Right ventricle myocardium inferior (tissue), 1 donor: ENCODE measurements at places on chromosomes 2 and 18. TPM values are rescaled to one million over a fixed set of nuclear protein-coding genes. Genes with fewer than 3 reads are reported as not detected.

ANTXR1 gene
- 31.9 TPM for total RNA-seq

CD226 gene
- total RNA-seq, result 0.95 TPM

FHL2 gene
- 1,619 TPM for total RNA-seq

RASGRP3 gene
- 55.7 TPM for total RNA-seq

TEKT4 gene
- 0.16 TPM for total RNA-seq

SIX2 gene
- 0.65 TPM for total RNA-seq

DNA sequence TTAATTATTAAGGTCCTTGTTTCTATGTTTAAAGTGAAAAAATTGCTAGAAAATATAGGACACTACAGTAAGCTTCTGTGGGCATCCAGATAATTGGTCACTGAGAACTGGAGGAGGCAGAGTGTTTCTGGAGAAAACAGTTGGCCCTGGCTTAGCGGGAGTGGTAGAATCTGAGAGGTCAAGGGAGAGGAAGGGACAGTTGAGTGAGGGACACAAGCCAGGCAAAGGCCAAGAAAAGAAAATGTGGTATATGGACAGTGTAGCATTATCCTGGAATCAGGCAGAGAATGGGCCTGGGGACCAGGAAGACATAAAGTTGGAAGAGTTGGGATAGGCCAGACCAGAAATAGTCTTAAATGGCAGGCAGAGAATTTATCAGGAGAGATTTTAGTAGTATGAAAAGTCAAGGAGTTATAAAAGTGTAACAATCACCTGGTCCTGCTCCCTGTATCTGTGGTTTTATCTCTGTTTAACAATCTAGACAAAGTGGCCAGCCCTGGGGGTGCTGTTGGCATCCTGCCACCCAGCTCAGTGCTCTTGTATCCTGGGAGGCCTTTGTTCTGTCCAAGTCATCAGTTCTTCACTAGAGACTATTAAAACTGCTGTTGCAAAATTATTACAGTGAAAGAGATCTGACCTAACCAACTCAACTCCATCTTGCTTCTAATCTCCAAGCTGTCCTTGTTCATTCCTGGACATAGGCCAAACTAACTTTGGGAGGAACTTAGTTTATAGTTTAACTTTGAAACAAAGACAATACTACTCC, 15.4 kb upstream of the MSGN1 start:
- DNase-seq, result no peak

DNA sequence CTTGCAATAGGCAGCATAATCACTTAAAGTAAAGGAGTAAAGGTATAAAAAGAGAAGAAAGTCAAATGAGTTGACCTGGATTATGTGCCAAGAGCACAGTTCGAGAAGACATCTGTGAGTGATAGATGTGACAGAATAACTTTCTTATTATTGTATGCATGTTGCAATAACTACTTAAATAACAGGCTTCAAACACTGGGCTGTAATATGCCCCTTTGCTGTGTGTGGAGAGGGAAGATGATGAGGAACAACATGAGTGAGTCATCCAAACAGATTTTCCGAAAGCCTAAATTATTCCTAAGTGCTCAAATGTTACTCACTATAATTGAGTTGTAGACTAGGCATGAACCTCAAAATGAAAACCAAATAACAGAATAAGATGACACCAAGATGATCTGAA, 328.1 kb downstream of the EXOC6B start:
- no peak for DNase-seq

DNA sequence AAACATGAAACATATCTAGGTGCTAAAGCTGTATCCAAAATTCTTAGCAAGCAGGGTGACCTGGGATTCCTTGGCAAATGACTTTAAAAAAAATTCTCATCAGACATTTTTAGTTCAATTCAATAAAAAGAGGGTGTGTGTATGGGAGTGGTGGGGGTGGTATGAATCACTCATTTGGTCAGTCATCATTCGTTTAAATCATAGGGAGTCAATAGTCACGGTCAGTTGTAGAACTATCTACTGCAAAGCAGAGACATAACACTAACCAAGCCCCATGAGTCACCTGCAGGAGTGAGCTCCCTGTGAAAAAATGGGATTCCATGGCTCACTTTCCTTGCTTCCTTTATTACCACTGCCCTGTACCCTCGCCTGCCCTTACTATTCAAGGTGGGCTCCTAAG, 380.6 kb upstream of the TCF4 start:
- no peak for DNase-seq

DNA sequence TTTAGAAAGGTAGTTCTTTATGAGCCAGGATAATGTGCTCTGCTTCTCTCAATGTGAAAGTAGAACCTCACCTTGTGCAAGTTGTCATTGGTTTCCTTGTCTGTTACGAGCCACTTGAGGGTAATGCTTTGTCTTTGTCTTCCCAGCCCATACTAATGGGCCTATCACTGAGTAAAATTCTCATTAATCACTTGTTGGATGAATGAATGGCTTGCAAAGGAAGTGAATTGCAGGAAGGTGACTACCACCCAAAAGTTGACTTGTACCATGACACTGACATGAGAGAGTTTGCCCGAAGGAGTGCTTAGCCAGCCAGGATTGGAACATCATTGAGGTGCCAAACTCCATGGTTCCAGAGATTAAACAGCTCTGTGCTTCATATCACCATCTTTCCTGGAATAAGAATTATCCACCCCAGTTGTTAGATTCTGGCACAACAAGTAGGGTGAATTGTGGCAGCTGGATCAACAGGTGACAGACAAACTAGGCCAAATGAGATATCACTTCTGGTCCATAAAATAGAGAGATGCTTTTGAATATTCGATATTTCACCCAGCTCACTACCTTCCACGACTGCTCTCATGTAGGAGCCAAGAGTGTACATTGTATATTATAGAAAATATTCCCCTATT, 20.5 kb upstream of the CD28 start:
- DNase-seq, result no peak

DNA sequence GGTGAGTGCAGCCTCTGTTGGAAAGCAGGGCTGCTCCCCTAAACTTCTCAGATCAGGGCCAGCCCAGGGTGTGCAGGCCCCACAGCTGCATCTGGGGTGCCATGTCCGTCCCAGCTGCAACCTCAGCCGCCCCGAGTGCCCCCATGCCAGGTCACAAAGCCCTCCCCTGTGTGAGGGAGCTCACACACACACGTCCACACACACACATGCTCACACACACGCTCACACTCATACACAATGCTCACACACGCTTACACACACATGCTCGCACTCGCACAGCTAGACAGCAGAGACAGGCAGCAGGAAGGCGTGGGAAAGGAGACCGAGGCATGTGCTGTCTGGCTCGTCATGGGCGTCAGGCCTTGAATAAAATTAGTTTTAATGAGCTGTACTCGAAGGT, 55.4 kb downstream of the ADI1 start:
- peak; percentile 42 for DNase-seq

- no peak for DNase-seq
These were observed 97.0 kb upstream of the SLC35G4 start for GRCh38 chr18:11512096-11513025.

- DNase-seq, result no peak
These were observed 61.4 kb upstream of the SLC14A2 start for GRCh38 chr18:45553723-45554388.

DNA sequence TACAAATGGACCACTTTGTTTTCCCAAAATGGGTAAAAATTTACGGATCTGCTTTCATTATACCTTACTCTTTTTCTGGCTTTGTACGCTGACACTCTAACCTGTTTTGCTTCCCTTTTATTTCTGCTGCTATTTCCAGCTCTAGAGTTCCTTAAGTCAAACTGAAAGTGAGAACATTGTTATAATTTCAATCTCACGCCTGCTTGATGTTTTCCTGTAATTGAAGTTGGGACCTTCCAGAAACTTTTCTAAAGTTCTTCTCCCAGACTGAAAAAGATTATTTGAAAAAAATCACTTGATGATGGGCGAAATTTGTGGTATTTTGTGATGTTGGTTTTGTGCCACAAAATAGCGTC, 1.8 kb downstream of the GLS start:
- no peak for DNase-seq

DNA sequence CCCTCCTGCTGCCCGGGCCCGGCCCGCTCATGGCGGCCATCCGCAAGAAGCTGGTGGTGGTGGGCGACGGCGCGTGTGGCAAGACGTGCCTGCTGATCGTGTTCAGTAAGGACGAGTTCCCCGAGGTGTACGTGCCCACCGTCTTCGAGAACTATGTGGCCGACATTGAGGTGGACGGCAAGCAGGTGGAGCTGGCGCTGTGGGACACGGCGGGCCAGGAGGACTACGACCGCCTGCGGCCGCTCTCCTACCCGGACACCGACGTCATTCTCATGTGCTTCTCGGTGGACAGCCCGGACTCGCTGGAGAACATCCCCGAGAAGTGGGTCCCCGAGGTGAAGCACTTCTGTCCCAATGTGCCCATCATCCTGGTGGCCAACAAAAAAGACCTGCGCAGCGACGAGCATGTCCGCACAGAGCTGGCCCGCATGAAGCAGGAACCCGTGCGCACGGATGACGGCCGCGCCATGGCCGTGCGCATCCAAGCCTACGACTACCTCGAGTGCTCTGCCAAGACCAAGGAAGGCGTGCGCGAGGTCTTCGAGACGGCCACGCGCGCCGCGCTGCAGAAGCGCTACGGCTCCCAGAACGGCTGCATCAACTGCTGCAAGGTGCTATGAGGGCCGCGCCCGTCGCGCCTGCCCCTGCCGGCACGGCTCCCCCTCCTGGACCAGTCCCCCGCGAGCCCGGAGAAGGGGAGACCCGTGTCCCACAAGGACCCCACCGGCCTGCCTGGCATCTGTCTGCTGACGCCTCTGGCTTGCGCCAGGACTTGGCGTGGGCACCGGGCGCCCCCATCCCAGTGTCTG, 767 bp downstream of the RHOB start:
- peak; percentile 81 for DNase-seq

DNA sequence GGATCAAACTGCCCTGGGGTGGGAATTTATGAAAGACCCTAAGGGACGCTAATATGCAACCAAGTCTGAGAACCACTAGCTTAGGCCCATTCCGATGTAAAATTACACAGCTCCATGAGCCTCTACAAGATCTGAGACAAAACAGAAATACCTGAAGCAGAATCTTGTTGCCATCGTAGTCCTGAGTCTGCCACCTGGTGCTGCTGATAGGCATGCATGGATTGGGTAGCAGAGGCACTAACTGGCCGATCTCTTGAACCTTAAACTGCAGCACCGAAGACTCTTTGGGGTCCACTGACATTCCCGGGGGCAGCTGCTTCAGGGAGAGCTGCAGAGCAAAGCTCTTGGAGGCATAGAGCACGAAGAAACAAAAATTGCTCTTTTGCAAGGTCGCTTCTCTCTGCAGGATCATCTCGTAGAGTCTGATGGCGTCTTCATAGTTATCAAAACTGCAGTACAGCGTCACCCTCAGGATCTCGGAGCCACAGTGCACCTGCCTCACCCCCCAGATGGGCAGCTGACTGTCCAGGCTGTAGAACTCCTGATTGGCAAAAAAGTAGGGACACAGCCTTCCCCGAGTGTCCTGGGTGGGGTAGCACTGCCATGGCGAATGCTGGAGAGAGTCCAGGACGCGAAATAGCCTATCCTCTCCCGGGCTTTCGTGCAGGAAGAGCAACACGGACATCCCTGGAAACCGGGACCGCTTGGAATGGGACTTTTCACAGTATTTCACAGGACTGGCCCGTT, 848 bp downstream of the FAM124B start:
- no peak for DNase-seq

- DNase-seq, result no peak
These were observed 851.4 kb upstream of the SOX11 start for GRCh38 chr2:4840791-4841190.

DNA sequence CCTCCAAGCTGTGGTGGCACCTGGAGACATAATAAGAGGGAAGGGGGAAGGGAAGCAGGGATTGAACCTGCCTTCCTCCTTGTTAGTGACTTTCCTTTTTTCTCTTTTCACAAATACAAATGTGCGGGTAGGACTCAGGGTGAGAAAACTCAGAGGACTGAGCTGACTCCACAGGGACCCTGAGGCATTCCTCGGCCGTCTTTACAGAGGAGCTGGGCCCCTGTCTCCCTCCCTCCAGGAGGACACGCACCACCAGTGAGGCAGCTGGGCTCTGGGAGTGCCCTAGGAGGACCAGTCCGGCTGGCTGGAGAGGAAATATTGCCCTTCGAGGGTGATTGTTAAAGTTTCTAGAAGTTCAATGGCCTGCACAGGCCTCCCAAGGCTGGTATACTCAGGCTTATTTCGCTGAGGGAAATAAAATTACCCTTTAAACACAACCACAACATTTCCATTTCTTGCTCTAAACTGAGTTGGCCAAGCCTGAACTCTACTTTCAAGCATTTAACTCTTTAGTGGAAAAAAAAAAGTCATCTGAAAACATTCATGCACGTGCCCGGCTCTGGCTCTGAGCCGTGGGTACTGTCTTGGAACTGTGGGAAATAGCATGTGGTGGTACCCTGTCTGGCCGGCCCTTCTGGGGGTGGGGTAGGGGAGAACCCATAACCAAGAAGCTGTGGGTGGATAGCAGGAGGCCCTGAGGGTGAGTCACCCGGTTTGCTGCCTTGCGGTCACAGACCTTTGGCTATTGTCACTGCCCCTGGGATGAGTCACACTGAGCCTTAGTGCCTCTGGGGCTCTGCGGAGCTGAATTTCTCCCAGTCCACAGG, 116.0 kb downstream of the COPS8 start:
- no peak for DNase-seq

DNA sequence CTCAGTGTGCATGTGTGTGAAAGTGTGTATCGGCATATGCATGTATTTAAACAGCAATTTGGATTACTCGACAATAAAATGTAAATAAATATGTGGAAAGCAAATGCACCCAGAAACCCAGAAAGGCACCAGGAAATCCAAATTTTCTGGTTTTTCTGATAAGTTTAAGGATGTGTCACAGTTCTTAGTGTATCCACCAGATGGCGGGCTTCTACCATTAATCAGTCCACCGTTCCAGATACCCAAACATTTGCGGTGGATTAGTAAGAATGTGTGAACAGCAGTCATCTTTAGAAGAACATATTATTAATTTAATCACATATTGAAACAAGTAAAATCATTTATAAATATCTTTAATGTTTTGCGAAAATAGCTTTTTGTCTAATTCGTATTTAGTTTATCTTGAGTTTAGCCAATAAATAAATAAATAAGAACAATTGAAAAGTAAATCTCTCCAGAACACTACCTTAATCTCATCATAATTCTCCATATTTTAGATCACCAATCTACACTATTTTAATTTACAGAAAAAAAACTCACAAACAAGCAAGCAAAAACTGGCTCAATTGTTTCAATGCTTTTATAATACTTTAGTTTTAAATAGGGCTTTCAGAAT, 298.9 kb downstream of the DSEL start:
- no peak for DNase-seq

- DNase-seq, result no peak
These were observed 448.4 kb downstream of the SLC4A3 start for GRCh38 chr2:220075835-220076234.

DNA sequence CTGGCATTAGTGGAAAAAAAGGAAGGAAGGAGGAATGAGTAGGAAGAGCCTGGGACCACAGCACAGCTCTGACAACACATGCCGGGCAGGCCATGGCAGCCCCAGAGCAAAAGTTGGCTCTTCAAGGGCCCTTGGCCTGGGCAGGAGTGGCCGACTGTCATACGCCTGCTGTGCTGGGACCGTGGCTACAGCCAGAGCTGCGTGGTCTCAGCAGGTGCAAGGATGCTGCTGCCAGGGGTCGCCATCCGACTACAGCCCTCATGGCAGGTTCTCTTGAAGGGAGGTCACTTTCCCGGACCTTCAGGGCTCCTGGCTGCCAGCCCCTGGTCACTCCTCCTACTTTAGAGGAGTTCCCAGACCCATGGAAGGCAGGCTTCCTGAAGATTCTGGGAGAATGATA, 109.9 kb downstream of the ARL4C start:
- no peak for DNase-seq

- no peak for DNase-seq
These were observed 755.7 kb upstream of the HS6ST1 start for GRCh38 chr2:129074298-129074920.

GRCh38 chr2:237475704-237476141, 11.3 kb upstream of the MLPH start:
- no peak for DNase-seq
